ENCODE measurements at places on chromosomes 1 and 21. TPM values are rescaled to one million over a fixed set of nuclear protein-coding genes. Genes with fewer than 3 reads are reported as not detected.
A peak's percentile ranks its signal among the peaks of the same experiment; 100 is the strongest.

GRCh38 chr1:187871177-187871845 lies 1042.6 kb downstream of the PLA2G4A start:
- no peak for DNase-seq

- DNase-seq, result no peak
These were observed 1371.0 kb downstream of the KCNT2 start for GRCh38 chr1:195236991-195237889.

DNA sequence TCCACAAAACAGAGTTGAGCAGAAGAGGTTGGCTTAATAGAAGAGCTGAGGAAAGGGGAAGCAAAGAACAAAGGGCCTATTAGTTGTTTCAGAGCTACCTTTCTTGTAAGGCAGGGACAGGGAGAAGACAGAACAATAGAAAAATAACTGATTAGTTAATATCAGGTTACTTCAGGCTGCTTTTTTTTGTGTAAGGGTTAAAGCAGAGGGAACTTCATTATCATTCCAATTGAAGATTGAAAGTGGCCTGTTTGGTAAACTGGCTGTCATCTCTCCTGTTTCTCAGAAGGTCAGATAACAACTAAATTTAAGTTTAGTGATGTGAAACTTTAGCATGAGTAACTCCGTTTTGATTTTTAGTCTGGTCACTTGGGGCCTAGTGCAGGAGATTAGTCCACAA lies 22.3 kb downstream of the CDC42 start:
- no peak for DNase-seq

GRCh38 chr21:41562101-41563000 lies 54.4 kb upstream of the TMPRSS2 start:
- no peak for DNase-seq

- DNase-seq, result peak; percentile 37
These were observed 62.4 kb downstream of the CD247 start for GRCh38 chr1:167455786-167456446.

LINGO4 gene
- polyA plus RNA-seq, result not detected

Data from naive B cell (primary cell).